ENCODE measurements at places on chromosomes 2 and 18.

DNA sequence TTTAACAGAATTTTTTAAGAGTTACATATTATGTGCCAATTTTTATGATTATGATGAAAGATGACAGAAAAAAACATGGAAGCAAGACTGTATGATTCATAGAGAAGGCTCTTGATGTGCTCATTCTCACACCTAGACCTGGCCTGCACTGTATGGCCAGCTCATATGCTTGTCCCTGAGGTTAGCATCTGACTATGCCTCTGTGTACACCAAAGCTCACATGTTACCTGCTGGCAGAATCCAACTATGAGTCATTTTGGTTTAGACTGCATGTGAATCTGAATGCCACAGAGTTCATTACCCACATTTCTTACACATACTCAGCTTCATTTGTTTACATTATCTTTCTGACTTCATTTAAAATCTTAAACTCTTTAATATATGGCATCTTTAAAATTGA, 139.0 kb downstream of the DSC3 start:
- no peak for DNase-seq

DNA sequence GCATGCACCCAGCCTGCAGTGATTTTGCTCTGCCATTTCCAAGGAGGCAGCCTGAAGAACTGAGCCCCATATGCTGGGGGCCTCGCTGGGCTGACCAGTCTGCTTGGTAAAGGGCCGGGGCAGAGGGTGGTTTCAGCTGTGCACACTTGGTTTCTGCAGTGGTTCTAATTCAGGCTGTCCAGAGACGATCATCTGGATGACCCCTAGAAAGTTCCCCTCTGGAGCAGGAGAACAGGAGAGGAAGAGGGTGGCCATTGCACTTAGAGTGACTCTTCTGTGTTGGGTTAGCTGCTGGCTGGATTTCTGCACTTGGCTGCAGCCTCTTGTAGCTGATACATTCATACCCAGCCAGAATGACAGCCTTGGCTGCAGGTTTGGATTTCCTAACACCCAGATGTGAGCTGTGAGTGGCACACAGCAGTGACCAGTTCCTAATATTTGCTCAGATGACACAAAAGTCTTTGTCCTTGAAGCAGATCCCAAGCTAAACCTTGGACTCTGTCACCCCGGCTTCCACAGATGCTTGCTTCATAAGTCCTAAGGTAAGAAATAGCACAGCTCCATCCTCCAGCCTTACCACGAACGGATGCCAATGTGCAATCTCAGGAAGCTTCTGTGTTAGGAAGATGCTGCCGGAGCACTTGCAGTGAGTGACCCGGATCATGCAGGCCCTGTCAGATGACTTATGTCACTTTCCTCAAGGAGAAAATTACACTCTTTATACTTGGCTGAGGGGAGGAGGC, 105.6 kb downstream of the HNRNPLL start:
- DNase-seq: no peak

DNA sequence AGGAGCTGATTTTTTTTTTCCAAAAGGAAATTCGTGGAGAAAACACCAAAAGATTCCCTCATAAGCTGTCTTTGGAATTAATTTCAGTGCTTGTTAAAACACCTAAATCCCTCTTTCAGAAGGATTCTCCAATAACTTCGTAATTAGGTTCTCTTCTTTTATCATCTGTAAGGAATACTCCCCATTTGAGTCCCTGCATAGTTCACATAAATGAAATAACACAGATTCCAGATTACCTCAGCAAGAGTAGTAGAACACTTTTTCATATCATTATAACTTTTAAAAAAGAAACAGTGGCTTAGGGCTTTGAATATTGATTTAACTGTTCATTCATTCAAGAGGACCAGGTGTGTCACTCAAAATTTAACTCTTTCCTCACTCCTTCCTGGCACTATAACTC, 55.5 kb downstream of the ARHGAP28 start:
- DNase-seq: no peak

GRCh38 chr2:135798762-135799161, 38.2 kb downstream of the LCT start:
- no peak for DNase-seq

DNA sequence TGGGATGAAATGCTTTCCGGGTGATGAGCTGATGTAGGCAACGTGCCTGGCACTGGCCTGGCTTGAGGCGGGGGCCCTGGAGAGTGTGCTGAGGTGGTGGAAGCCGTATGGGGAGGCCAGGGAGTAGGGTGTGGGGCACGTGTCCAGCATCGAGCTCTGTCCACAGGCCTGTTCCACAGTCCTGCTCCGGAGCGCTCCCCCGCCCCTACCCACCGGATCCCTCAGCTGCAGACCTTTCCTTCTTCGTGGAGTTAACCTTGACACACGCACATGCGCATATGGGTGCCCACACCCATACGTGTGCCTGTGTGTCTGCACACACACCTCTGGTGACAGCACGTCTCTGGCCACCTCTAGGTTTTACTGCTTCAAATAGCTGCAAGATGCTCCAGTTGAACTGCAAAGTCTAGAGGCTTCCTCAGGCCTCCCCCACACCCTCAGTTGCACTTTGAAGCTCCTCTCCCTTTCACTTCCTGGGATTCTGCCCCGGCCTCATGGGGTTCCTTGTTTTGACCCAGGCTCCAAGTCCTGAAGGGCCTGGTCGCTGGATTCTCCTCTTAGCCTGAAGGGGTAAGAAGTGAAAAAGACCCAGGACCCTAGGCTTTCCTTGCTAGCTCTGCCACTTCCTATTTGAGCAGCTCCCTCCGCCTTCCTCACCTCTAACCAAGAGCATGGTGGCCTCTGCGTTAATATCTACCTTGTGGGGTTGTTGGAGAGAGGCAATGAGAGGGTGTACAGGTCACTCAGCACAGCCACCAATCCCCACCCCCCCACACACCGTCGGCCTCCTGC, 49.5 kb downstream of the INHBB start:
- no peak for DNase-seq

GRCh38 chr2:231334981-231335380, 60.5 kb upstream of the B3GNT7 start:
- no peak for DNase-seq

- no peak for DNase-seq
Measured at GRCh38 chr18:24459772-24460171, 665 bp upstream of the HRH4 start.

- no peak for DNase-seq
Measured at GRCh38 chr2:231050018-231050901, 6.4 kb upstream of the PSMD1 start.

DNA sequence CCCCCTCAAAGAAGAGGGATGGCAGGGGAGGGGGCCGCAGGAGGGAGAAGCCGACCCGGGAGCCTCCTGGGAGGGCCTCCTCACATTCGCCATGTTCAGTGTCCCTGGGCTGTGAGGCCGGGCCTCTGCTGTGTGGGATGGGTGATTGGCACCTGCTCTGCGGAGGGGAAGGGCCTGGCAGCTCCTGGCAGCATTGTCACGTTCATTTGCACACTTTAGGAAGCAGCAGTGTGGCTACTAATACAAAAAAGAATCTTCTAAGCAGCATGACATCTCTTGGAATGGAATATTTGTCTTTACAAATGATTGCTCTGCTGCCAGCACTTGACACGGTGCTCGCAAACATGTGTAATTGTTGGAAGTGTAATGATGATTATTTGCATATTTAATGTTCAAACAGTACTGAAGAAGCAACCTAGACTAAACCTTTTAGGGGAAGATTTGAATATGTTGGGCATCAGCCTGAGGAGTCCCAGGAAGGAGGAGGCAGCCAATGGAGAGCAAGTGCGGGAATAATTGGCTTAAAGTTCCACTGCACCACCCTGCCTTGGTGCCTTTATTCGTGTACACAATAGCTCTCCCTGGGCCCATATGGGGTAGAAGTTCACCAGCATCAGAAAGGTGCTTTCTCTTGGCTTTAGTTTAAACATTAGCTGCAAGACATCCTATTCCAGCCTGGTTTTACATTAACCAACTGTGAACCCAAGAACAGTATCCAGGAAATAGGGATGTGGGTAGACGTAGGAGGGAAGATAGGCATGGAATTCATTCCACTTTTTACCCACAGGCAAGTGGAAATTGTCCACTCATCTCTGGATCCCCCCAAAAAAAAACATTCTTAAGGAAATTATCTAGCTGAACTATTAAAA, 404.9 kb downstream of the TMEM182 start:
- no peak for DNase-seq

DNA sequence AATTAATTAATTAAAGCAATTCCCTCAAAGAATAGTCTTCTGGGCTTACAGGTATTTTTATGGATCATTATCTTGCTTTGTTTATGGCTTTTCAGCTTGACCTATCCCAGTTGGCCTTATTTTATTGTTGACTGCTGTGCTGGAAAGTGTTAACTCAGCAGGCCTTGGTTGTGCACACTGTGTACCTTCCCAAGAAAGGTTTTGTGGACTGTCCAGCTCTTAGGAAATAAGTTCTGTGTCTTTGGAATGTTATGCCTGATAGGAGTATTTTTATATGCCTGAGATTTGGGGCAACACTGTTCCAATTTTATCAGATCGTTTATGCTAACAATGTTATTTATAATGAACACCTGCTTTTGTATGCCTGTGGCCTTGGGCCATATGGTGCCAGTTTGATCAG, 671.9 kb upstream of the ZNF804A start:
- no peak for DNase-seq

DNA sequence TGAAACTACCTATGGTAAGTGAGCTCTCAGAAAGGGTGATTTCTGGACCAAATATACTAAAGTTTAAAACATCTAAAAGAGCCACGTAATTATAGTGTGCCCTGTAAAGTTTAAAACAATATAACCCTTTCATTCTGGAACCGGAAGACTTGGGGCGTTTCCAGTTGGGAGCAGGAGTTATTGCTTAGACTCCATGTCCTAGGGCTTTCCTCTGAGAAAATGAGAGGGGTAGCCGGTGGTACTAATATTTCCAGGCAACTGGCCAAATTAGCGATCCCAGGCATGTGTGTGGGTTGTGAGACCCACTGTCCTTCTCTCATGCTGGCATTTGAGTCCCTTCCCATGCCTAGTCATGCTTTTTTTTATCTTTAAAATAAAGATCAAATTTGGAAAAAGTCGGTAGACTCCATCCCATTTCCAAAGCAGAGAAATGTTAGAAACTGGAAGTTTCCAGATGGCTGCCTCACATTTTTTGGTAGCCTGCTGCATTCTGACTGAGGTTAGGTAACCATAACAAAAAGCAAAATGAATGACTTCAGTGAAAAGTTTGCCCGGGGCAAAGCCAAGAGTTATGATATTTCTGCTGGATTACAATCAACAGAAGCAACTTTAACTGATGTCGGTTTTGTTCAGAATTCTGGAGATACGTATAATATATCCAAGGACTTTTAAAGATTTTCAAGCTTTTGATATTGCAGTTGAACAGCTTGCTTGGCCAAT, 227.4 kb downstream of the SS18 start:
- DNase-seq: no peak

- no peak for DNase-seq
Measured at GRCh38 chr18:24270937-24271380, 126.7 kb downstream of the OSBPL1A start.

DNA sequence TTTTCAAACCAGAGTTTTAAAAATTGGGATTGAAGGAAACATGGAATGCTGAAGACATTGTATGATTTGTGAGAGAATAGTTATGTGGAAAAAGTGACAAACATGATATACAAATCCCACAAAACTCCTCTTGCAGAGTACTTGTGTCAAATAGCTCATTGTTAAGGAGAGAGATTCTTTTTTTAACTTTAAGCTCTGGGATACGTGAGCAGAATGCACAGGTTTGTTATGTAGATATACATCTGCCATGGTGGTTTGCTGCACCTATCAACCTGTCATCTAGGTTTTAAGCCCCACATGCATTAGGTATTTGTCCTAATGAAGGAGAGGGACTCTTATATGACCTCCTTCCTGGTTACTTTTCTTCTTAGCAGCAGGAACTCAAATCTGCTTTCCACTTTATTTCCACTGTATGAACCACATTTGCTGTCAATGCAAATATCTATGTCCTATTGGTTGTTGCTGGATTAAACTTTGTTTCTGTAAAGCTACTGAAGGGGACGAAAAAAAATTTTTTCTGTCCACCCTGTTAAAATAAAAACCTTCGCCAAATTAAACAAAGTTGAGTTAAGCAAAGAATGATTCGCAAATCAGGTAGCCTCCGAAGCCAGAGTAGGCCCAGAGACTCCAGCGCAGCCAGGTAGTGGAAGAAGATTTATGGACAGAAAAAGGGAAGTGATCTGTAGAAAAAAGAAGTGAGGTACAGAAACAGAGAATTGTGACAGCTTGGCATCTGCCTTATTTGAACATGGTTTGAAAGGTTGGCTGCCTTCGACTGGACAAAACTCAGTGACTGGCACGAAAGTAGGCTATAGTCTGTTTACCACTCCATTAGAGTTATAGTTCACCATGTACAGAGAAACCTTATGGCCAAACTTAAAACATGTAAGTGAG, 430.1 kb upstream of the CHST9 start:
- DNase-seq: no peak

DNA sequence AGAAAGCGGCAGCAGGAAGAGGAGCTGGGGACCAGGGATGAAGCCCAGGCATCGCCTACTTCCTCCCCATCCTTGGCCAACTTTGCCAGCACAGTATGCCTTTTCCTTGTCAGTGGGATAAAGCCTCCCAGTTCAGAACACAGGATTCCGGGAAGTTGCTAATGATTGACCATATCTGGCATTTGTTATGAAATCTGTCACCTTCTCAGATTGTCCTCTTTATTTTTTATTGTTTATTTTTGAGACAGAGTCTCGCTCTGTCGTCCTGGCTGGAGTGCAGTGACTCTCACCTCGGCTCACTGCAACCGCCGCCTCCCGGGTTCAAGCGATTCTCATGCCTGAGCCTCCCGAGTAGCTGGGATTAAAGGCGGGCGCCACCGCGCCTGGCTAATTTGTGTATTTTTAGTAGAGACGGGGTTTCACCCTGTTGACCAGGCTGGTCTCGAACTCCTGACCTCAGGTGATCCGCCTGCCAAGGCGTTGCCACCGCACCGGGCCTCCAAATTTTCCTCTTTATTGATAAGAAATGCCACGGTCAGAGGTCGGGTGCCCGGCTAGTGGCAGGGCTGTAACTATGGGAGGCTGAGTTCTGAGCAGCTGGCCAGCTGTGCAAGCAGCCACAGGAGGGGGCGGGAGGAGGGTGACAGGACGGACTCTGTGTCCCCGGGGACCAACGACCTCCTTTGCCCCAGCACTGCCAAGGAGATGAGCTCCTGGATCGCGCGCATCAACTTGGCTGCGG, 24.4 kb downstream of the PSD4 start:
- DNase-seq: no peak

- DNase-seq: no peak
Measured at GRCh38 chr2:64439194-64439593, 14.8 kb upstream of the LGALSL start.

GRCh38 chr2:24720310-24720709, 72.9 kb downstream of the PTRHD1 start:
- no peak for DNase-seq

GRCh38 chr2:20868377-20868776, 45.5 kb upstream of the LDAH start:
- DNase-seq: no peak

DNA sequence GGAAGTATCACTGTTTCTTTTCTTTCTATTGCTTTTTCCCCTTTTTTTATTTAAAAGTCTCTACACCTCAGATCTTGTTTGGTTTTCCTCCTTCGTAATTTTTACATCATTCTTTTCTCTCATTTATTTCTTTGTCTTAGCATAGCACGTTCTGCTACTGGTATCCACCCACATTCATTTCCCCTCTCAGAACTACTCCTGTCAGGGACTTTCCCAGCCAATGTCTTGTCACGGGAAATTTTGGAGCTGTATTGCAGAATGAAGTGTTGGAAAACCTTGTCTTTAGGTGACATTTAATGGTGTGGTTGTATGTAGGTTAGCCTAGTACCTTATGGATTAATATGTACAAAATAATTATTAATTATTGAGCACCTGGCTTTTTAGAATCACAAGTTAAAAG, 34.0 kb downstream of the TTLL4 start:
- DNase-seq: no peak

GRCh38 chr2:108936076-108936864, 52.8 kb downstream of the EDAR start:
- no peak for DNase-seq

- no peak for DNase-seq
Measured at GRCh38 chr2:216775043-216775453, 79.7 kb upstream of the IGFBP5 start.
